ENCODE measurements at places on chromosomes 6 and 20. TPM values are rescaled to one million over a fixed set of nuclear protein-coding genes. Genes with fewer than 3 reads are reported as not detected.

OOEP gene
- not detected for total RNA-seq

SIM1 gene
- not detected for total RNA-seq

VIP gene
- 0.87 TPM for total RNA-seq

SLC17A3 gene
- not detected for total RNA-seq

FAM83B gene
- total RNA-seq = 16.7 TPM

NKX2-4 gene
- total RNA-seq = not detected

HDGFL1 gene
- total RNA-seq = not detected

DNA sequence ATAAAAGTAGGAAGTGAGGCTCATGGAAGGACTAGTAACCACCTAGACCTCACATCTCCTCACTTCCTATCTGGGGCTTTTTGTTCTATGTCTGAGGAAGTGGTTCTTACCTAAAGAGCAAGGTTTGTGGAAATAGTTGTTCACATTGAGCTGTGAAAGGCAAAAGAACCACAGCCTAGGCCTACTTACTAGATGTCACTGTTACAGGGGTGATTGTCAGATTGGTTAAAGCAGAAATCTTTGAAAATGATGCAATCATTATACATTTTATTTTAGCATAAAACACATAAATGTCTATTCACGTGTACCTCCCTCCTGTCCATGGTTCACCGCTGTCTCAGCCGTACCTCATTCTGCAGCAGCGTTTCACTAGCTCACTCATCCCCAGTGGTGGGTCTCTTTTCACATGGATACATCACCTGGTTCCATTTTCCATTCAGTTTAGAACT is 268.8 kb downstream of the TMEM242 start:
- DNase-seq = no peak

DNA sequence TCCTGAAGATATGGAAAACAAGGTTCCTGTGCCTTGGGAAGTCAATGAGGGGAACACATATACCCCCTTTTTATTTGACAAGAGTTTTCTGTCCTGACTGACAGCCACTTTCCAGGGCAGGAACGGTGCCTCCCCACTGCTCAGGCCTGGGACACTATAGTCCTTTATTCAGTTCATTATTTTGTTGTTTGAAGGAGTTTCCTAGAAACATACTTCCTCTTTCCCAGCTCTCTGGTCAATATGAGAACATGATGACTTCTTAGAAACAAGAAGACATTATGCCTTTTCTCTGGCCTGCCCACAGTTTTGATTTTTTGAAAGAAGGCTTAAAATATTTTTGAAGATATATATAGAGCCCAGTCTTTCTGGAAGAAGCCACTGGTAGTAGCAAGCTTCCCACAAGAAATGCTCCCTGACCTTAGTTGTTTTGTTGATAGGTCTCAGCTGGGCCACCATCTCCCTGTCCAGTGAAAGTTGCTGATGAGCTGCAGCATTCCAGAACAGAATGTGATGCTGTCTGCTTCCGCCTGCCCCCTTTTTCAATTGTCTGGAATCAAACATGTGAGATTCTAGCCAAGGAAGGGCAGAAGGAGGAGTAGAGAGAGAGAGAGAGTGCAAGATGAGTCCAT is 350.0 kb upstream of the PRND start:
- DNase-seq = peak; percentile 9

GRCh38 chr6:139240161-139241010 is 51.4 kb downstream of the TXLNB start:
- peak; percentile 93 for DNase-seq

GRCh38 chr6:56649782-56650181 is 7.1 kb upstream of the DST start:
- DNase-seq = no peak

DNA sequence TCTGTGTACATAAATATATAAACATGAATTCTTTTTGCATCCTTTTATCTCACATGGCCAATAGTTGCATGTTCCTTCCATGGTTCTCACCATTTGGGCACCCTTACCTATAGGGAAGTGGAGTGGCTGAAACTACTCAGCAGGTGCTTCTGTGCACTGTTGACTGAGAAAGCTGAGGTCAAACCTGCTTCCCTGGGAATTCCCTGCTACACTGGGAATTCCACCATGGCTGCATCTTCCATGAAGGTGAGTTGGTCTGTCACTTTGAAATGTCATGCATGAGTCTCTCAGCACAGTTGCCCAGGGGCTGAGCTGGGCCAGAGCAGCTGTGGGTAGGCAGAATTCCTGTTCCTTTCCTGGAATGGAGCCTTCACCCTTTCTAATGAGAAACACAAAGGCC is 193.8 kb upstream of the PRSS16 start:
- no peak for DNase-seq

DNA sequence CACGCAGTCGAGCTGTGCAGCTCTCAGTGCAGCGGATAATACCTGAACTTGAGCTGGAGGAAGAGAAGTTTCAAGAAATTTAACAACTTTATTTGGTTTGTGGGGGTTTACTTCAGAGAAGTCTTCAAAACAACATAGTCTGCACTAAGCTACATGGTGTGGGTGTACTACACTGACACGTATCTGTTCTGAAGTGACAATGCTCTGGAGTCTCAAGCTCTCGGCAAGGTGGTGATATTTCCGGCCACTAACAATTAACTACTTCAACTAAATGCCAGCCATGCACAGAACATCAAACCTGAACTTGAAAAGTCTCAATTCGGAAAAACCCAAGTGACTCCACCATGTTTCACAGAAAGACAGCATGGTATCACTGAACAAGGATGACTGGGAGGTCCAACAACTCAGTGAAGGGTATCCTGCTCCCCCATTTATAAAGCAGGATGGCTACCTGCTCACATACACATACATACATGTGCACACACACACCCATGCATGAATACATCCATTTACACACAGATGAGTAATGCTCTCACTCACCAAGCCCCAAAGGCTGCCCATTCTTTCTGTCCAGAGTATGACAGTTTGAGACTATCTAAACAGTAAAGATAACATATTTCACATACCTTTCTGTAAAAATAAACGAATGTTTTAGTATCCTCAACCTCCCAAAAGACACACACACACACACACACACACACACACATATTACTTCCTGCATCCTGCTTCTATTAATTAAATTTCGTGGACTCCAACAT is 15.4 kb upstream of the ANKRD60 start:
- DNase-seq = no peak

GRCh38 chr6:151034825-151035781 is 169.6 kb downstream of the MTHFD1L start:
- DNase-seq = no peak

DNA sequence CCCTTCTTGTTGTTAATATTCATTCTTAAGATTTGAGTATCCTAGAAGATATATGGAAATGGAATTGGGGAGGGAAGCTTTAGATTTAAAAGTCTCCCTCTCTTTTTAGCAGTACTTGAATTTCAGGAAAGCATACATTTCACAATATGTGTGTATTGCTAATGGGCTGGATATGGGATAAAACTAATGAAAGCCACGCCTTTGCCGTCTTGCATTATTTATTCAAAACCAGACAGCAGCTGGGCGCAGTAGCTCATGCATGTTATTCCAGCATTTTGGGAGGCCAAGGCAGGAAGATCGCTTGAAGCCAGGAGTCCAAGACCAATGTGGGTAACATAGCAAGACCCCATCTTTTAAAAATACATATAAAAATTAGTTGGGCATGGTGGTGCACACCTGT is 121.6 kb upstream of the TIAM2 start:
- no peak for DNase-seq

DNA sequence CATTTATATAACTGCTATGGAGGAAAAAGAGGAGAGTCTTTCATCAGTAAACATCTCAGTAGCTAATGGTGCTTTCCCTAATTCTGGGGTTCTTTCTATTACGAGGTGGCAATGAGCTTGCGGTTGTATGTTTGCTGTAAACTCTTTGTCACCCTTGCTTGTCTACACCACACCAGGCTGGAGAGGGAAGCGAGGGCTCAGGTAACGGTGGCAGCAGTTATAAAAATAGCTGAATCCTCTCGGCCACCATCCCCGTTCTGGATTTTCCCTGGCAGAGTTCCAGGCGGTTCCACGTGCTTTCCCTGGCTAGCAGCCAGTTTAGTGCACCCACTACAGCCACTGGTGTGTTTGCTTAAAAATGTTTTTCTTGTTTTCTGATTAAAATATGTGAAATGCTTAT is 39.0 kb downstream of the MAS1 start:
- DNase-seq = peak; percentile 81

DNA sequence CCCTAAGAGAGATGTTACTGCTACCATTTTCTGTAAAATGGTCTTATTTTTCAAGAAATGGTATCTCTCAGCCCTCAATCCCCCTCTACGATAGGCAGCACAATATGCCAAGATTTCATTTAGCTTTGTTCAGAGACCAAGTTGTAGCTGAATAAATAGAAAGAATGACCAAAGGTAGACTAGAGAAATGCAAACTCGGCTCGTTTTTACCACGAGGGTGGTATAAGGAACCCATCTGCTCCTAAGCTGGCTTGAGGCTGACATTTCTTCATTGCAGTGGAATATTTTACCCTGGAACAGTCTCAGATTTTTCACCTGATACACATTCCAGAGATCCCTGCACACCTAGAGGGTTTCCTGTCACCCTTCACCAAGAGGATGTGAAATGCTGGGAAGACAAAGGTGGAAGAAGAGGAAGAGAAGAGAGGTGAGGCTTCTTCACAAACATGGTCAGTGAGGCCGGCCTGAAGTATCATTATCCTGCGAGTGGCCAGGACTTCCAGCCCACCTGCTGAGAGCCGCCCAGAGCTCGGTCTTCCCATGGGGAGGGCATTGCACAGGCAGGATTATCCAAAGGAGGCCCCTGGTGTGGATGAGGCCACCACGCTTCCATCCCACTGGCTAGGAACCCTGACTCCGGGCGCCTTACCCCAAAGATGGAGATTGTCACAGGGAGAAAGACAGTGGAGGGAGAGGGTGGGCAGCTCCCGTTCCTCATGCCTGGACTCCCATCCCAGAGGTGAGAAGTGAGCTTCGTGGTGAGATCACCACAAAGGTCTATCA is 57.1 kb upstream of the AFDN start:
- DNase-seq = no peak

DNA sequence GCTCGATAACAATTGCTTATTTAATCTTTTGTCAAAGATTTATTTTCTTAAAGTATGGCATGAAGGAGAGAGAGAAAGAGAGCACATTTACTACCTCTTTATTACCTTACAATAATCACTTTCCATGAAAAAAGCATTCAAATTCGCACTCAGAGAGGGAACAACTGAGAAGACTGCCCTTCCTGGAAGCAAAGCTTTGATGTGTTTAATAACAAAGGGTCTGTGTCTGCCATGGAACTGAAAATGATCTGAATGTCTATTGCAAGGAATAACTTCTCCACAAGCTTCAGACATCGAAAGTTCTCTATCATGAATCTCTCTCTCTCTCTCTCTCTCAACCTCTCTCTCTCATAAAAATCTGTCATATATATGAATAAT is 308.9 kb downstream of the HDGFL1 start:
- DNase-seq = no peak

DNA sequence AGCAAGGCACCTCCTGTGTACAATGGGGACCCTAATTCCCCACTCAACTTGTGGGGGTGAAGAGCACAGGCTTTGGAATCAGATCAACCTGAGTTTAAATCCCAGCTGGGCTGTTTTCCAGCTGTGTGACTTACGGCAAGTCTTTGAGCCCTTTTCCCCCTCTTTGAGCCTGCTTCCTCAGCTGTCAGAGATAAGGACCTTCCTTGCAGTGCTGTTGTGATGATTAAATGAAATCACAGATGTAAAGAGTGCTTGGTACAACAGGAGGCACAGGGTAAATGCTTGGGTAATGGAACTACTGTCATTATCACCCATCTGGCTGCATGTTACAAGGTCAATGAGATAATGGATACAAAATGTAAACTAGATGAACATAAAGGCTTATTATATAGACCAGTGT is 3.2 kb downstream of the SNX21 start:
- DNase-seq = no peak

DNA sequence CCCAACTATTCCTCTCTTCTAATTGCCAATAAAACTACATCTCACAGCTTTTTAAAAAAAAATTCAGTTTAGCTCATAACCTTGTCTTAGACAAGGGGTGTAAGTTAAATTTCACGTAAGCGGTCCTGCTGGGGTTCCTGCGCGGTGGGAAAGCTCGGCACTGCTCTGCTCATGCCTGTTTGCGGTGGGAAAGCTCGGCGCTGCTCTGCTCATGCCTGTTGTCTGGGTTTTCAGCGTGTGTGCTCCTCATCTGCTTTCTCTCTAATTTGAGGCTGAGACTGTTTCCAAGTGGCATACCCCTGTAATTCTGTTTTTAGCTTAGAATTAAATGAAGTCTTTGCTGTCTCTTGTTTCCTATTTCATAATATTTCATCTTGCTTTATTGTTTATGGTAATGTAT is 18.6 kb downstream of the ARID1B start:
- DNase-seq = peak; percentile 63

GRCh38 chr20:50488236-50488806 is 21.9 kb upstream of the PTPN1 start:
- no peak for DNase-seq

DNA sequence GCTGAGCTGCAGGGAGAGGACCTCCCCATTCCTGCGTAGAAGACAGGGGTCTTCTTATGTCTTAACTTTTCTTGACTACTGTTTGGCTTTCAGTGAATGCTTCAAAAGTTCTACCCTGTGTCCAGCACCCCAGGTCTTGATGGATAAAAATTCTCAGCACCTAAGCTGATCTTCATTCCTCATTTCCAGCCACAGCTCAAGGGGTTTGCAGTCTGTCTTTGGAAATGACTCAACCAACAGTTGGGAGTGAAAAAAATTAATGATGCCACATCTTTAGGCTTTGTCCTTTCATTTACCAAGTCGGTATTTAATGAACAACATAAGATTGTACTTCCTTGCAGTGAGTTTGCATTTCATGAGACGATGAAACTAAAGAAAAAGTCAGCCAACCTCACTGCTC is 40.3 kb downstream of the PRDM1 start:
- DNase-seq = no peak

DNA sequence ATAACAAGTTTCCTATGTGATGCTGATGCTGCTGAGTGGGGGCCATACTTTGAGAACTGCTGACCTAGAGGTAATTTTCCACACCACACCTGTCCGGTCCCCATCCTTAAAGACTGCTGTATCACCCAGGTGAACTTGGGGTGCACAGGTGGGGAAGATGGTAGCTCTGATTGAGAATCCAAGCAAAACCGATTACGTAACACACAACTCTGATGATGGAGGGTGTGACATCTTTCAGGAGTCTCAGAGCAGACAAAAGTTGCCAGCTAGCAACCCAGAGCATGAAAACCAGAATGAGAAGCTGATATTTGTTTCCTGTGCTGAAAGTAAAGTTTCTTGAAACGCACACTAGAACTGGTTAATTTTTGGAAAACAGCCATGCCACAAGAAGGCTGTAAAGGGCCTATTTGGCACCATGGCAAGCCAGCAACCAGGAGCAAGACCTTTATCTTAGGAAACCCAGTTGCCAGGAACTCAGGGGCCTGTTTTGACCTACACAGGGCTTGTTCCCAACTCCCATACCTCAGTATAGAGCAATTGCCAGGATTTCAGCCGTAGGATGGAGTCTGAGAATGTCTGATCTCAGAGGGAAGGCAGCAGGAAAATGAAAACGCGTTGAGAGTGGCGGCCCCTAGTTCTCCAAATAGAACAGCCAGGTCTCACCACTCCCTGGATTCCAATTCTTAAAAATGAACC is 21.6 kb upstream of the TBC1D7 start:
- no peak for DNase-seq

Measured in stomach (tissue), 19 donors.